Dermis microvascular lymphatic vessel endothelial cell (primary cell): ENCODE measurements at places on chromosomes 1 and 21. TPM values are rescaled to one million over a fixed set of nuclear protein-coding genes. Genes with fewer than 3 reads are reported as not detected.
A peak's percentile ranks its signal among the peaks of the same experiment; 100 is the strongest.

DNA sequence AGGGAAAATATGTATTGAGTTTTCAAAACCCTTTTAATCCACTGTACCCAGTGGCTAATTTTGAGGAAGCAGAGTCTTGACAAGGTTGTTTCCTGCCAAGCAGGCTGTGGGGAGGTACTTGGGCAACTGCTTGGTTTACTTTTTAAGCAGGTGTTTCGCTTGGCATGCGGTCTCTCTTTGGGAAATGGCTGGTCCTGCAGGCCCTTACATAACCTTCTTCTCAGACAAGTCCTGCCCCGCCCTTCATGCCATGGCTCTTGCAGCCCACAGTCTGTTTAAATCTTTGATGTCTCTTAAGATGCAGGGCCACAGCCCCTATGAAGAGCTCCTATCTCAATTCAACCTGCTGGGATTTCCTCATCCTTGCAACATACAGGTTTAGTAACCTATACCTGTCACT is 36.0 kb upstream of the ABCD3 start:
- no peak for DNase-seq

- DNase-seq, result no peak
These were observed 28.6 kb upstream of the TXLNA start for GRCh38 chr1:32150847-32151246.

DNA sequence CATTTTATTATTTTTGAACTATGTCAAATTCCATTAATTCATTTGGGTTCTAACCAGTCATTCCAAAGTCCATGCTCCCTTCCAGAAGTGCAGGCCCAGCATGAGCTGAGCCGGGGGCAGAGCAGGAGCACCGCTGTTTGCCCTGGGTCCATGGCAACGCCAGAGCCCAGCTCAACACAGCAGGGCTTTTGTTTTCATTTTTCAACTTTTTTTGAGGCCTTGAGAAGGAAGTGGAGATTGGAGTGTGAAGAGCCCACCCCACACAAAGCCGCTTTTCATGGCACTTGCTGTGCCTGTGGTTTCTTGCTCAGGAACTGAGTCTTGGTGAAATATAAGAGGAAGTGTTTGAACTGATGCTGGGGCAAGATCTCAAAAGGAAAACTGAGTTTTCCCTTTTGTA is 13.2 kb upstream of the PRMT2 start:
- DNase-seq, result no peak

The S100A12 gene
- not detected in 2 replicates for total RNA-seq

DNA sequence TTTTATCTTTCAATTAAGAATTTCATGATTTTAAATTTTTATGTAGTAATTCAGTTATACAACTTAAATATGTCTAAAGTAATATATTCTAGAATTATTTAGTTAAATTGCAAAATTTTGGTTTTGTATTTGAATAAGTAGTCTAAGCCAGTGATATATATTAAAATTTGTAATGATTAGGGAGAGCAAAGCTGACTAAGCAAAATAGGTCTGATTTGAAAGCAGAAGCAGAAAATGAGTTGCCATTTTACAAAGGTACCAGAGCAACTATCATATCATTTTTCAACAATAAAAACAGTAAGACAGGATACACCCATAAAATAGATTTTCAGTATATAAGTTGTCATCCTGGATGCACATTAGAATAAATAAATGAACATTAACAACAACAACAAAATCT is 177.9 kb downstream of the COP1 start:
- DNase-seq, result no peak

DNA sequence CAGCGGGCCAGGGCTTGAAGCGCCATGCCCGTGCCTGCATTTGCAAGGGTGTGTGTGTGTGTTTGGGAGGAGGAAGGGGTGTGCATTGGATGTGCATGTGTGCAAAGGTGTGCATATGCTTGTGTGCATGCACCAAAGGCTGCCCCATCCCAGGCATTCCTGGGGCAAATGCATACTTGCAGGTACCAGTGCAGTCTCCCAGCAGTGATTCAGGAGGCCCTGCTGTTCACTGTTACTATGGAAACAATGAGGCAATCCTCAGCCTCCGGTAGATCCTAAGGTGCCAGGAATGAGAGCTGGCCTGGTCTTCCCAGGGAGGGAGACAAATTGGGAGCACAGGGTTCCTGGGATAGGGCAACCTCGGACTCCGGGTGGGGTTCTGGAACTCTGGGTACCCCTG is 7.5 kb upstream of the FNDC5 start:
- DNase-seq, result no peak

GRCh38 chr1:229710746-229711145 is 84.7 kb downstream of the URB2 start:
- no peak for DNase-seq

DNA sequence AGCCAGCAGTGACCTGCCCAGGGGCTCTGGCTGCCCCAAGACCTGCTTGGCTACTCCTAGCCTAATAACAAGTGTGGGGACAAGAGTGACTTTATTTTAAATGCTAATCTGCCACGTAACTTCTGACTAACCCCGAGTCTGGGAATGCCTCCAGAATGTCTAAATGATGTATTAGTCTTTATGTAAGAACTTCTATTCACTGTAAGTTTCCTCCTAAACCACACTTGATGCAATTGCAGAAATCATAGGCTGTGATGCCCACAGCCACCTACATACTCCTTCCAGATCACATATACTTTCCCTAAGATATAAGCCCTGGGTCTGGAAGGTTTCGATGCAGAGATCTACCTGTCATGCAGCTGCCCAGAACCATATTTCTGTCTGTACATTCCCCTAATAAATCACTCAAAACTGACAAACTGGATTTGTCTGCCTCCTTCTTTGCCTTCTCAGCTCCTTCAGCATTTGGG is 5.9 kb upstream of the VPS45 start:
- no peak for DNase-seq

DNA sequence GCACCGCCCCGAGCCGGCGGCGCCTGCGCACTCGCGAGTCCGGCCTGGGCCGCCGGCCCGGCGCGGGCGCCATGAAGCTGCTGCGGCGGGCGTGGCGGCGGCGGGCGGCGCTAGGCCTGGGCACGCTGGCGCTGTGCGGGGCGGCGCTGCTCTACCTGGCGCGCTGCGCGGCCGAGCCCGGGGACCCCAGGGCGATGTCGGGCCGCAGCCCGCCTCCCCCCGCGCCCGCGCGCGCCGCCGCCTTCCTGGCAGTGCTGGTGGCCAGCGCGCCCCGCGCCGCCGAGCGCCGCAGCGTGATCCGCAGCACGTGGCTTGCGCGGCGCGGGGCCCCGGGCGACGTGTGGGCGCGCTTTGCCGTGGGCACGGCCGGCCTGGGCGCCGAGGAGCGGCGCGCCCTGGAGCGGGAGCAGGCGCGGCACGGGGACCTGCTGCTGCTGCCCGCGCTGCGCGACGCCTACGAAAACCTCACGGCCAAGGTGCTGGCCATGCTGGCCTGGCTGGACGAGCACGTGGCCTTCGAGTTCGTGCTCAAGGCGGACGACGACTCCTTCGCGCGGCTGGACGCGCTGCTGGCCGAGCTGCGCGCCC is at the start of gene B3GALT6:
Gene B3GALT6 (plus strand): TSS at position 30 of the 588 bp plus-strand sequence. CDS start 42 bp downstream, at position 72.
- no peak for DNase-seq

The LCE1C gene
- not detected in 2 replicates for total RNA-seq

The OR2T33 gene
- not detected in 2 replicates for total RNA-seq

GRCh38 chr21:43930074-43930847 is 65.2 kb downstream of the AGPAT3 start:
- DNase-seq, result no peak

DNA sequence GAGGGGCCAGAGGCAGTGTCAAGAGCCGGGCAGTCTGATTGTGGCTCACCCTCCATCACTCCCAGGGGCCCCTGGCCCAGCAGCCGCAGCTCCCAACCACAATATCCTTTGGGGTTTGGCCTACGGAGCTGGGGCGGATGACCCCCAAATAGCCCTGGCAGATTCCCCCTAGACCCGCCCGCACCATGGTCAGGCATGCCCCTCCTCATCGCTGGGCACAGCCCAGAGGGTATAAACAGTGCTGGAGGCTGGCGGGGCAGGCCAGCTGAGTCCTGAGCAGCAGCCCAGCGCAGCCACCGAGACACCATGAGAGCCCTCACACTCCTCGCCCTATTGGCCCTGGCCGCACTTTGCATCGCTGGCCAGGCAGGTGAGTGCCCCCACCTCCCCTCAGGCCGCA is at the start of gene BGLAP:
Gene BGLAP (plus strand): TSS at position 259 of the 400 bp plus-strand sequence. CDS start 48 bp downstream, at position 307.
- DNase-seq, result no peak

DNA sequence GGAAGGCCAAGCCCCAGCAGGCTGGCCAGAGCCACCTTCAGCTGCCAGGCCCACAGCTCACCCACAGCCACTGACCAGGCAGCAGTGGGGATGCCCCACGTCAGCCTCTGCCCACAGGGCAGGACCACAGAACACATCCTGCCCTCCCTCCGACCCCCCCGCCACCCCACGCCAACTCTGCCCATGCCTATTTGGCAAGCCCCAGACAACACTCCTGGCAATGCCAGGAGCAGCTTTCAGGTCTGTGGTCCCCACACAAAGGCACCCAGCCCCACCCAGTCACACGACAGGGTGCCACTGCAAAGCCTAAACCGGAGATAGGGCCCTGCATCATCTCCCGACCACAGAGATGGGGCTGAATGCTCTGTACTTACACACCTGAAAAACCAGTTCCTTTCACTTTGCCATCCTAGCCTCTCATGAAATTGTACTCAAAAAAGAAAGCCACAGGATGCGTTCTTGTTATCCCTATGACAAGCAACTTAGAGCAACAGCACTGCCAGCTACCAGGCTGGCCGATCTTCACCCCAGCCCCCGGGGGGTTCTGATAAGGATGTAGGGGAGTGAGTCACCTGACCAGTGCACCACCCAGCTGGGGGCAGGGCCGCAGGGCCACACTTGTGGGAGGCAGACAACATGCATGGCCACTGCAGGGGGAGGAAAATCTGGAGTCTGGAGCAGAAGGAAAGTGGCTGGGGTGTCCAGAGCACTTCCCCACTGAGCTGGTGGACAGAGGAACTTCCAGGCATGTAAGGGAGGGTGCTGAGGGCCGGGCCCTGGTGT is 36.2 kb downstream of the UBE2G2 start:
- no peak for DNase-seq

The ANGPTL1 gene
- not detected in 2 replicates for total RNA-seq

DNA sequence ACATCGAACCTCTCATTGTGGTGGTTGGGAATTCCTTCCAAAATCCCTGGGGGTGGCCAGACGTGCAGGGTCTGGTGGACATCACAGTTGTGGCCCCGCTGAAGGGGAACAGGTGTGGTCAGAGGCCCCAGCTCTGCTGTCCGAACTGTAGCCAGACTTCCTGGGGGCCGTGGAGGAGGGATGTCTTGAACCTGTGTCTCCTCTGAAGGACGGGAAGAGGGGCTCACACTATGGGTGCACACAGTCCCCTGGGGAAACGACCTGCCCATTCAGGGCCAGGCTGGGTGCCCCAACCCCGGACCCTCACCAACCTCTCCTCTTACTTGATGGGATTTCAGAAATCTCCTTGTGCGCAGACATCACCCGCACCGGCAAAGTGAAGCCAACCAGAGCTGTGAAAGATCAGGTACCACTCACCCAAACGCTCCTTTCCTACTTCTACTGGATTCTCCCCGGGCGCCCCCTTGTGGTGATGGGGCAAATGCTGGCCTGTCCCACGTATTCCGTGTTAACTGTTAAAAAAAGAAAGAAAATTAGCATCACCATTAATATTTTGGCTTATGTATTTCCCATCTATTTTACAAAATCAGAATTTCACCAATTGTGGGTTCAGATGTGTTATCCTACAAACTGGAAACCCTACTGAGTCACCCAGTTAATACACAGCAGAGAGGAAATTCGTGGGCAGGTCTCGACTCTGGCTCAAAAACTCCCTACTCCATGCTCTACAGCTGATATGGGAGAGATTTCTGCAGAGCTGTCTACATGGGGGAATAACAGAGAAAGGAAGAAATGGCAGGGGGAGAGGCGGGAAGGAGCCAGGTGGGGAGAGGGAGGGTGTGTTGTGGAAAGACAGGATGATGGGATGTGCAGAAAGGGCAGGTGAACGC is 28.1 kb downstream of the PADI4 start:
- DNase-seq, result peak; percentile 56

GRCh38 chr21:46024141-46024540 is 42.6 kb downstream of the COL6A1 start:
- DNase-seq, result no peak

DNA sequence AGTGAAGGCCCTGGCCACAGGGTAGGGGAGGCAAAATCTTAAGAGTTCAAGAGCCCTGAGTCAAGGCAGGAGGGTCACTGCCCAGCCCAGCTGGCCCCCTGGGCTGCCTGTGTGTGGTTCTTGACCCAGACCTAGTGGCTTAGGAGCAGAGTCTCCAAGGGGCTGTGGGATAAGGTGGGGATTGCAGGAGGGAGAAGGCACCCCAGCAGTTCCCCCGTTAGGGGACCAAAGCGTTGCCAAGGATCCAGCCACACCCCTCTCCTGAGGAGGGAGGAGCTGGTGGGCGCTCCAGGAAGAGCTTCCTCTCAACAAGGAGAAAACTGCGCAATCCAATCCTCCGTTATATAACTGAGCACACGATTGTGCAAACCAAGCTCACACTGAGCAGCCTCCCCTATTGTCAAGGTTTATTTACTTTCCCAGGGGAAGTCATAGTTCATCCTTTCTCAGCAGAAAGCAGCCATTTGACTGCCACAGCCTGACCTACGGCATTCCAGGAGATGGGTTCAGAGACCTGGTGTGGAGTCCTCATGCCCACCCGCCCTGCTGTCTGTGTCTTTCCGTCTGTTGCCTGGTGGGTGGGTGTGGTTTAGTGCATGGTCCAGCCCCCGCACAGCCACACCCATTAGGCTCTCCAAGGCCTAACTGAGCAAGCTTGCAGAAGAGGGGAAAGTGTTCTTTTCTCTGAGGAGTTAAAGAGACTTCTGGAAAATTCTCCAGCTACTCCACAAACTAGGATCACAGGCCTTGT is 3.5 kb downstream of the EPHX1 start:
- DNase-seq, result peak; percentile 84

DNA sequence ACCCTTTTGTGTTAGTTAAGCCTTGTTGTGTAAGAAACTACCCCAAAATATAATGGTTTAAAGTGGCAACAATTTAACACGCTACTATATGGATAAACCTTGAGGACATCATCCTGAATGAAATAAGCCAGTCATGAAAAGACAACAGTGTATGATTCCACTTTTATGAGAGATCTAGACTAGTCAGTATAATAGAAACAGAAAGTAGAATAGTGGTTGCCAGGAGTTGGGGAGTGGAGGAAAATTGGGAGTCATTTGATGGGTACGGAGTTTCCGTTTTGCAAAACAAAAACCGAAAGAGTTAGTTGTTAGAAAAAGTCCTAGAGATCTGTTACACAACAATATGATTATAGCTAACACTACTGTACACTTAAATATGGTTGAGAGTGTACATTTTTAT is 16.0 kb upstream of the CHIA start:
- DNase-seq, result peak; percentile 1

GRCh38 chr21:26091480-26092018 is 79.0 kb downstream of the APP start:
- no peak for DNase-seq

The BGLAP gene
- 0.26 and 0.63 TPM in 2 replicates for total RNA-seq

The TDRD5 gene
- total RNA-seq, result 0.13 and 0.51 TPM in 2 replicates

DNA sequence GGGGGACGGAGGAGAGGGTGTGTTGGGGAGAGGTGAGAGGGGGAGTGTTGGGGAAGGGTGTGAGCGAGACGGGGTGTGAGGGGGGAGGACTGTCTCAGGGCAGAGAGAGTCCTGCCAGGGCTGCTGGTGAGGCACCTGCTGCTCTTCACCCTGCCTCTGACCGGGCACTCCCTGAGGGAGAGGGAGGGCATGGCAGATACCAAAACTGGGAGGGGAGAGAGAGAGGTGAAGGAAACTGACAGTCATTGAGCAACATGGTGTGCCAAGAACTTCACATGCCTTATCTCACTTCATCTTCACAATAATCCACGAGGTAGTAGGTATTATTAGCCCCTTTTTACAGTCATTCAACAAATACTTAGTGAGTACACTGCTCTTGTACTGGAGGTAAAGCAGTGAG is 61.3 kb upstream of the ARTN start:
- DNase-seq, result no peak

- peak; percentile 46 for DNase-seq
These were observed 289.2 kb upstream of the DPYD start for GRCh38 chr1:98210064-98210463.

The FCGR1A gene
- total RNA-seq, result not detected in 2 replicates

The SMIM1 gene
- 0.39 and 0.51 TPM in 2 replicates for total RNA-seq
